ENCODE measurements at places on chromosomes 12 and 14.

DNA sequence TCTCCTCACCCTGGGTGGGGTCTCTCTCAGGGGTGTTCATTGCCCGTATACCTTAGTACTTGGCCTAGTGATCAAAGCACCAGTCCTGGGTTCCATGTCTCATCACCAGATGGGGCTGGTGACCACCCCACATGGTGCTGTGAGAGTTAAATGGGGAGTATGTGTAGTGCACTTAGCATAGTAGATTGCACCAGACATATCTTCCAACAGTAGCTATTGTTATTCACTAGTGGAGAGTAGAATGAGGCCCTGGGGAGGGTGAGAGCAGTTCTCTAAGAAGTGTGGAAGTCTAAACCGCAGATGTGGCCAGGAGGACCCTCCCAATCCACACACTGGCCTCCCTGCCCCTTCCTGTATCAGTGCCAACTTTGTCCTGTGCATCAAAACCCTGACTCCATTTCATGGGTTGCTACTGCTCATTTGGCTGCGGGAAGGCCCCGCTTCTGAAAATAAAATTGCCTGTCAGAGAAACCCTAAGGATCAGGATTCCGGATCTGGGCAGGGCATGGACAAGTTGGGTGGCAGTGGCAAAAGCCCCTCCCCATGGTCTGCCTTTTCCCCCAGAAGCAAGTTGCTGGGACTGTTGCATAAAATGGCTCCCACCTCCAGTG, 4.4 kb downstream of the CD9 start:
- DNase-seq = no peak

GRCh38 chr14:23113431-23114119, 5.5 kb downstream of the CEBPE start:
- DNase-seq = no peak

GRCh38 chr12:47032644-47033043, 46.8 kb upstream of the PCED1B start:
- DNase-seq = no peak

GRCh38 chr12:25236190-25236589, 14.5 kb downstream of the KRAS start:
- DNase-seq = no peak

DNA sequence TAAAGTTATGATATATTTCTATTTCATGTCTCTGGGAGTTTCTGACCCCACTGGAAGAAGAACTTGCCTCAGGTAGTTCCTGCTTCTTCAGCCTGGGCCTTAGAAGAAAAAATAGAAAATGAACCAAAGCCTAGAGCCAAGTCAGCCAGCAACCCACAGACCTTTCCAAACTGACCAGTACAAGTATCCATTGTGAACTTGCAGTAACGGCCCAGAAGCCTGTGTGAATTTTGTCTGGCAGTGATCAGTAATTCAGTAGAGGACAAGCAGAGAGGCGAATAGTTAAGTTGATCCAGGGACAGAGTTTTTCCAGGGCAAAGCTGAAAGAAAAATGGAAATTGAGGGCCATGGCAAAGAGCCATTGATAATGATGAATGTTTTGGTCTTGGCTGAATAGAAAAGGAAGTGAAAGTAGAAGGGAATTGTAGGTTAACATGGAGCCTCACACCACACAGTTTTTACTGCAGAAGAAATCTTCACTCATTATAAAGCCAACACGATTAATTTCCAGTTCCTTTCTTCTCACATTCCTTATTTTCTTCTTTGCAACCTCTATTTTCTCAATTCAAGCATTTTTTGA, 311.8 kb downstream of the BTG1 start:
- no peak for DNase-seq

DNA sequence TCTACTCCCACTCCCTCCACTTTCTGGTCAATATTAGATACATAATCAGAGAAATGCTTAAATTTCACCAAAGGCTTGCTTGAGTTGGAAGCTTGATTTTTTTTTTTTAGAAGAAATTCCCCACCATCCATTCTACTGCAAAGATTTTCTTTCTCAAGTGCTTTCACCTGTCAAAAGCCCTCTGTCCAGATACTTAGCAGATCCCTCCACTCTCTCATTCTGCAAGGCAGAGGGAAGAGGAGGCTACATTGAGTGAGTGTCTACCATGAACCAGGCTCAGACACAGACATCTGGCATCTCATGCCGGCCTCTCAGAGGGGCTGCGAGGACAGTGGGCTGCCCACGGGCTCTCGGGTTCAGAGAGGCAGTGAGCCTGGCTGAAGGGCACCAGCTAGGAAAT, 127.6 kb upstream of the GSC start:
- no peak for DNase-seq

GRCh38 chr12:70721656-70722357, 84.6 kb upstream of the PTPRB start:
- DNase-seq = no peak

GRCh38 chr12:64742416-64742815, 16.8 kb downstream of the GNS start:
- DNase-seq = no peak

DNA sequence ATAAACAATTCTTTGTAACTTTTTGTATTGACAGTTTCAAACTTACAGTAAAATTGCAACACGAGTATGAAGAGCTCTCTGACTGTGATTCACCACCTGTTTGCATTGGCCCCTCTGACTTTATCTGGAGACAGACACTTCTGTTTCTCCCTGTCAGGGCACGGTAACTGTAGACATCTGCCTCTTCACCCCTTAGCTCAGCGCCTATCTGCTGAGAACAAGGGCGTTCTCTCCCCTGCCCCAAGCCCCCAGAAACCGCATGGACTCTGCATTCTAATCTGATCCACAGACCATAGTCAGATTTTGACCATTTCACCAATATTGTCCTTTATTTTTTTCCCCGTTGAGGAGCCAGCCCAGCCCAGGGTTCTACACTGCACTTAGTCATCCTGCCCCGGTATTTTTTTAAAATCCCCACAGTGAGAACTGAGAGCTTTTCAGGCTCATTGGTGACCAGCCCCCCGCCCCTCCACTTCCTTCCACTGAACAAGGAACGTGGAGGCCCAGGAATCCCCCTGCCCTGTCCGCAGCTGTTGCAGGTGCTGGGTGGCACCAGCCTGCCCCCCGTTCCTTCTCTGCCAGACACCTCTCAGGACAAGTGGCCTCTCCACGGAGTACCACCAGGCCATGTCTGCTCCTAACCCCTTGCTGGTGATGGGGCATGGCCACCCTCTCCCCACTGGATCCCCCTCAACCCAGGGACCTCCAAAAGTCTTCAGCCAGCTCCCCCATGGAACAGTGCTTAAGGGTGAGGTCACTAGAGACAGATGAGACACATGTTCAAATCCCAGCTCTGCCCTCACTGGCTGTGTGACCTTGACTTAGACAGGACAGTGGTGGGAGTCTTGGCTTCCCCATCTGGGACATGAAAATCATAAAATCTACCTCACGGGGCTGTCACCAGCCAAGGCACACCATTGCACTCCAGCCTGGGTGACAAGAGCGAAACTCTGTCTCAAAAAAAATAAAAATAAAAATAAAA, 11.2 kb downstream of the RHOF start:
- DNase-seq = no peak

- no peak for DNase-seq
Observed at GRCh38 chr12:124565656-124566160, 1.7 kb downstream of the NCOR2 start.

DNA sequence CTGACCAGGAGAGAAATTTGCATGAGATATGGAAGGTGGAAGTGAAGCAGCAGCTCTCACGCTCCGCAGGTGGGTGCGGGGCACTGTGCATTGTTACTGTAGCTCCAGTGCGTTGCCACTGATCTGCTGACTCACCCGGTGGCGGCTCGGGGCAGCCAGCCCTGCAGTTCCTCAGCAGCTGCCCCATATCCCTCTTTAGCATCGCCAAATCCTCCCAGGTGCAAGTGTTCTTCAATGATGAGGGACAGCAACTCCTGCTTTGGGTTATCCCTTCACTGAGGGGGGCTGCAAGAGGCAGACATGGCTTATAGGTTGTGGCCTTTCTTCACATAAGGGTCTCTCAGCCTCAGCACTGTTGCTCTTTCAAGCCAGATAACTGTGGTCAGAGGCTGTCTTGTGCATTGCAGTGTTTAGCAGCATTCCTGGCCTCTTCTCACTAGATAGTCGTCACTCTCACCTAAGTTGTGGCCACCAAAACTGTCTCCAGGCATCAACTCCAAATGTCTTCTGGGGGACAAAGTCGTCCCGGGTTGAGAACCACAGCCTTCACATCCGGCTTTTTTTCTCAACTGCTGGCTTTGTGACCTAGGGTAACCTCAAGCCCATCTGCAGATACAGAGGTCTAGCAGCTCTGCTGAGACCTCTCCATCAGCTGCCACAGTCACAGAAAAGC, 180.8 kb downstream of the EFCAB11 start:
- peak; percentile 31 for DNase-seq

DNA sequence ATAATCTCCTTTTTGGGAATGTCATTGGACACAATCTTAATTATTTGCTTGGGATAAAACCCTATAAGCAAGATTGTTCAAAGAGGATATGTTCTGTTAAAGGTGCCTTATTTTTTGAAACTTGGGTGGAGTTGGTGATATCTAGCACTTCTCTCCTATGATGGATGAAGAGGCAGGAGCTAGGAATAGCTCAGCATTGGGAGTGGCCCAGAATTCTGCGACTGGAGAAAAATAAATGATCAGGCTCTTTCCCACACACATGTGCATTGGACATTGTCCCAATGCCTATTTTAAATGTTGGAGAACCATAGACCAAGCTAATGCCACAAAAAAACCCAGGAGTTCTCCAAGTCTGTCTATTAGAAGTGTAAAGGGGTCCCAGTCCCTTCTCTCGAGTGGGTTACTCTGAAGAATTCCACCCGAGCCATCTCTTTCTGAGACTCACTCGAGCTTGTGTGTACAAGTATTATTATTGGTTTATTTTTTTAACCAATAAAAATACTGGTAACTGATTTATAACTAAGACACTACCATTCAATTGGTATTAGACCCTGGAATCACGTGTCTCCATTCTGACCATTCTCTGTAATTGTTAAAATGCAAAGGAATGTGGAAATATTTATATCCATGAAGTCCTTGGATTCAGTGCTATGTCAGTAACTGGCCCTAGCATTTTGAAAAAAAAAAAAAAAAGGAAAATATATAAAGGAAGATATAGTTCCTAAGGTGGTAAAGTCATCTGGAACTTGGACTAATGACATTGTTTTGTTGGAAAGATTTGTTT, 437.5 kb upstream of the TMEM132C start:
- DNase-seq = no peak

- no peak for DNase-seq
Observed at GRCh38 chr12:42468341-42468821, 121.2 kb downstream of the PRICKLE1 start.

DNA sequence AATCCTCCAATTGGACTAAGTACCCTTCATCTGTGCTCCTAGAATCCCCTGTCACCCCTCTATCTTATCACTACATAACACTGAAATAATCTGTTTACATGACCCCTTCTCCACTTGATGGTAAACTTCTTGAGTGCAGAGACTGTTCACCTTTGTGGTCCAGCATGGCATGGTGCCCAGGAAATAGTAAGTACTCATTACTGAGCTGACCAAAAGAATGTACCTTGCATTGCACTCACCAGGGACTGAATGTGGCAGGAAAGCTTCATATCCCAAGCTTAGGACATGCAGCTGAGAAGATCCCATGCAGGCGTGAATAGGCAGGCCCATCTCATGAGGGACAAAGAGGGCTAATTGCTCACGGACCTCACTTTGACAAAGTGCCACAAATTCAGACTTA, 1.4 kb upstream of the GARIN2 start:
- DNase-seq = no peak

GRCh38 chr12:3560295-3560620, 69.3 kb downstream of the PRMT8 start:
- no peak for DNase-seq

- DNase-seq = no peak
Observed at GRCh38 chr12:11821386-11822080, 172.1 kb downstream of the ETV6 start.

DNA sequence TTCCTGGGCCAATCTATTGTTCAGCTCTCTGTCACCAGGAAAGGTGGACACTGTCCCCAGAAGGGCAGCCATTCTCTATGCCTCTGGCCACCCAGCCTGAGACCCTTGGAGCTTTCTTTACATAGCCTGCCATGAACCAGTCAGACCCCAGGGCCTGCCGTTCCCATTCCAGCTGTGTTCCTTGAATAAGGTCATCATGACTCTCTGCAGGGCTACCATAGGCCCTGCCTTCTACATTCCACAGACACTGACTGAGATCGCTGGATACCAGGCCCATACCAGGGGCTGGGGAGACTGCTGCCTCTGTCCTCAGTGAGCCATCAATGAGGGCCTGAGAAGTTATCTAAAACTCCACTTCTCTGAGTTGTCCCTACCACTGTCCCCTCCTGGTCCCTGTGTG, 75.5 kb downstream of the SYNE3 start:
- DNase-seq = no peak

DNA sequence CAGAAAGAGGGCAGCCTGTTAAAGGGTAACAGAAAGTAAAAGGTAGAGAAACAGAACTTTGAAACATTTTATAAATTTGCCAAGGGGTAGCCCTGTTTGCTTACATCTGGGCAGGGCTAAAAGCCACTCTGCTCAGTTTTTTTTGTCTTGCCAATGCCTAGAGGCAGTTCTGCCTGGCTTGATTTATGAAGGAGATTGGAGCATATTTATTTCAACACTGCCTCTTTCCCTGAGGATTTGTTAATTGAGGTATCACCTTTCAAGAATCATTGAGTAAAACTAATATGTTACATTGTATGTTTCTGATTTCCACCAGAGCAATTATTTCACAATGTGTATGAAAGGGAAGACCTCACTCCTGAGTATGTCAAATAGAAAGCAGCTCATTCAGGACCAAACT, 160.8 kb downstream of the GXYLT1 start:
- no peak for DNase-seq

GRCh38 chr12:109775172-109775881, 57.9 kb downstream of the TRPV4 start:
- DNase-seq = peak; percentile 60

GRCh38 chr14:68506645-68507419, 286.0 kb downstream of the ZFP36L1 start:
- DNase-seq = no peak

- no peak for DNase-seq
Observed at GRCh38 chr12:119669744-119670472, 2.0 kb downstream of the PRKAB1 start.

DNA sequence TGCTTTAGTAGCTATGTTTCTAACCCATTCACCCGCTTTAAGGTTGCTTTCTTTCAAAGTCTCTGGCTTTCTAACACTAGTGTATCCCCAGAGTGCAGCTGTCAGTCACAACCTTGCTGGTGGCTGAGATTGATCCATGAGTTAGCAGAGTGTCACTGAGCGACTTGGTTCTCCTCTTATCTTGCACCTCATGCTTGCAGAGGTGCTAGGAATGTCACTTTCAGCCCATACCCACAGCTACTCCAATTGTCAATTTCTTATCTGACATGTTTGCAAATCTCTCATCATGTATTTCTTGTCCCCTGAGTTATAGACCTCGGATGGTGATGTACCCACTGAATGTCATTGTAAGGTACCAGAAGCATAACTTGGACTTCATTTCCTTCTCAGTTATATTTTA, 1110.2 kb downstream of the GALC start:
- no peak for DNase-seq

DNA sequence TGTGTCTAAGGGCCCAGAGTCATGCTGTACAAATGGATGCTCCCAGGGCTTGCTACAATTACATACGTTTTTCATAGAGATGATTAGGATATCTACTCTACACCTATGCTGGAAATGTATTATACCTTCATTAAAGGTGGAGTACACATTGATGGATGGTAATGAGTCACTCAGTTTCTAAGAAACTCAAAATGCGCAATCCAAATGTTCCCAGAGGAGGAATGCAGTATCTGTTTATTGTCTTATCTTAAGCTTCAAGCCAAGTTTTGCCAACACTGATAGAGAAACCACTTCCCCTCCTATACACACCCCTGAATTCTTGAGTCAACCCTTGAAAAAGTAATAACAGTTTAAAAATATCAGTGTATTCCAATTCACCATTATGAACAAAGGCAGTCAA, 266.6 kb upstream of the FAR2 start:
- DNase-seq = no peak
